ENCODE measurements at places on chromosomes 7 and 10.

GRCh38 chr7:55299273-55299967 lies 65.7 kb upstream of the LANCL2 start:
- no peak for DNase-seq

DNA sequence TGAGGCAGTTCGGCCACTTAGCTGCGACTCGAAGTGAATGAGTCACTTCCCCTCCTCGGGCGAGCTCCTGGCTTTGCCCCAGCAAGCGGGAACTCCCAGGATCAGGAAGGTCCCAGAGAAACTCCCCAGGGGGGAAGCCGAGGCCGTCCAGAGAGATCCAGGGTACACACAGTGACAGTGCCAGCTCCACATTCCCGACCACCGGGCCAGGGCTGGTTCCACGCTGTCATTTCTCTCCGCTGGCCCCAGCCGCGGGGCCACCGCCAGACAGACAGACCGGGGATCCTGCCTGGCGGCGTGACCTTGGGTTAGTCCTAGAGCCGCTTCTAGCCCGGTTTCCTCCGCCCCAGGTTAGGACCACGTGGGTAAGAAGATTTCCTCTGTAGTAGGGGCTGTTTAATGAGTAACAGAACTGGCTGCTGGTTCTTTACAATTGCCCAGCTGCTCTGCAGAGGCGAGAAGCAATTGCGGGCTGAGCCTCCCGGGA lies 463 bp upstream of the UPP1 start:
- DNase-seq, result no peak

- DNase-seq, result no peak
Observed at GRCh38 chr10:78746155-78746763, 322.5 kb upstream of the ZMIZ1 start.

- DNase-seq, result no peak
Observed at GRCh38 chr10:71237843-71238623, 25.7 kb downstream of the UNC5B start.

DNA sequence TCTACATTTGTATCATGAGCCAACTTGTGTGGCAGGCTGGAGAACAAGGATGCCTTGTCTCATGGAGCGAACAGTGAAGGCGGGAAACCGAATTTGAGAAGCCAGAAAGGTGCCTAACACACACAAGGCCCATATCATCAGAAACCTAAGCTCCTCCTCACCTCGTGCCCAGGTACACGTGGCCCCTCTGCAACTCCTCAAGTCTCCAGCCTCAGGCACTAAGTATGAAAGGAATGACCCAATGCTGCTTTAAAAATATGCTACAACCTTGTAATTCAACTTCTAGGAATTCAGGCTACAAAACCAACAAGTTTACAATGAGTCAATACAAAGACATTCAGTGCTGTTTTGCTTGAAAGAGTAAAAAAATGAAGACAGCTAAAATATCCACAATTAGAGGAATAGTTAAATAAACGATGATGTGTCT lies 95.7 kb downstream of the CDK6 start:
- no peak for DNase-seq

DNA sequence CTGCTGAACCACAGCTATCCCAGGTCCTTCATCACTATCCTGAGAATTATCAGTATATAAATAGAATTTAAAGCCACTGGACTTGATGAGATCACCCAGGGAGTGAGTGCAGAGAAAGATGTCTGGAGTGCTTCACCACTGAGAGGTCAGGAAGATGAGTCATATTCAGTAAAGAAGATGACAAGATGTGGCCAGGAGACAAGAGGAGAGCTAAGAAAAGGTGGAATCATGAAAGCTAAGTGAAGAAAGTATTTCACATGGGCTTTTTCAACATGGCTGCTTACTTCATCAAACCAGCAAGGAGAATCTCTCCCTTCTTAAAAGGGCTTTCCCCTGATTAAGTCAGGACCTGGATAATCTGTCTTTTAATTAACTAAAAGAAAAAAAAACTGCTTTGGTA lies 9.1 kb upstream of the PRKAR2B start:
- DNase-seq, result no peak

Measured in hematopoietic multipotent progenitor cell treated with erythropoietin and hydrocortisone succinate and interleukin-3 and kit ligand, for 17 days (in vitro differentiated cells).